ENCODE measurements at places on chromosomes 7 and 10. TPM values are rescaled to one million over a fixed set of nuclear protein-coding genes. Genes with fewer than 3 reads are reported as not detected.

DNA sequence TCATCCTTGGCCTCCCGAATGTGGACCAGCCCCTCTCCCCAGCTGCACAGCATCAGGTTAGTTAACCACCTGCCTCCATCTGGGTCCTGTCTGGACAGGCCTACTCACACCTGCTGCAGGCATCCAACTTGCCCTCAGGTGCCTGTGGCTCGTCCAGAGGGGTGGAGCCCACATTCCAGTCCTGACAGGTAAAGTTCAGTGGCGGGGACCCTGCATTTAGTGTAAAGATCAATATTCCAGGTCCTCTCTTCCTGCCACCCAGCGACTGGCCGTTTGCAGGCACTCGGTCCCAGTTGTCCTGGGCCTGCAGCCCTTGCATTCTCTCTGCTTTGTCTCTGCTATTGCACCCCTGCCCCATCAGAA is 15.0 kb downstream of the HTRA1 start:
- DNase-seq: no peak
- H3K36me3 ChIP-seq: no peaks in the 10 kb centered on the region
- H3K27me3 ChIP-seq: peaks cover 14% of the 10 kb centered on the region
- H3K4me1 ChIP-seq: peaks cover 10% of the 10 kb centered on the region
- H3K27ac ChIP-seq: no peak overlapping the region
- H3K4me3 ChIP-seq: no peak overlapping the region

GRCh38 chr7:6249043-6249442 is 23.4 kb downstream of the CYTH3 start:
- no peak overlapping the region for H3K27ac ChIP-seq
- DNase-seq: no peak
- H3K4me3 ChIP-seq: no peak overlapping the region

GRCh38 chr7:13057462-13058200 is 370.2 kb downstream of the ARL4A start:
- peaks cover 12% of the 10 kb centered on the region for H3K4me1 ChIP-seq
- no peaks in the 10 kb centered on the region for H3K36me3 ChIP-seq
- DNase-seq: no peak
- peak overlapping the region; percentile 24 for H3K27ac ChIP-seq
- H3K27me3 ChIP-seq: no peaks in the 10 kb centered on the region

GRCh38 chr7:115059321-115059720 is 137.4 kb downstream of the MDFIC start:
- H3K27me3 ChIP-seq: no peaks in the 10 kb centered on the region
- no peaks in the 10 kb centered on the region for H3K36me3 ChIP-seq
- DNase-seq: no peak
- H3K27ac ChIP-seq: no peak overlapping the region

DNA sequence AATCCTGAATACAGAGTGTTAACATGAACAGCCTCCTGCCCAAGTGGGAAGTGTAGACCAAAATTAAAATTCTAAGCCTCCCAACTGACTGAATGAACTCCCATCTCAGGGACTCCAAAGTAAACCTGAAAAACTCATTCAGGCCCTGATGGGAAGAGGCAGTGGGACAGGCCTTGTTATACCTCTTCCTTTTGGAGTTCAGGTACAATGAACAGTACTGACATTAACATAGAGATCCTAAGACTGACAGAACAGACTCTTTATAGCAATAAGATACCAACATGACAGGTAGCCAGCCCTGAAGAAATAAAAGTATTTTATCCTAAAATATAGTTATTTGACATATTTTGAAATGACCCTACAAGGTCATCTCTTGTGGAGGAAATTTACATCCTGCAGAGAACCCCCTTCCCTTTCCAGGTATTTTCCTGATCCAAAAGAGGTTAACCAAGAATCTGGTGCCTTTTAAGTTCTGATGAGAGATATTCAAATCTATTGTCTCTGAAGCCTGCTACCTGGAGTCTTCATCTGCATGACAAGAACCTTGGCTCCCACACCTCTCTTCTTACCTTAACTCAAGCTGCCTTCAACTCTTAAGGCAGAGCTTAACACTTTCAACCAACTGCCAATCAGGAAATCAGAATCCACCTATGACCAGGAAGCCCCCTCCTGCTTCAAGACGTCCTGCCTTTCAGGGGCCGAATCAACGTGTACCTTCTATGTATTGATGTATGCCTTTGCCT is 103.3 kb upstream of the PFKP start:
- no peaks in the 10 kb centered on the region for H3K4me1 ChIP-seq
- H3K27ac ChIP-seq: no peak overlapping the region
- peaks cover 4% of the 10 kb centered on the region for H3K27me3 ChIP-seq
- DNase-seq: no peak
- H3K4me3 ChIP-seq: no peak overlapping the region

GRCh38 chr7:156907656-156908055 is 14.7 kb upstream of the LMBR1 start:
- no peak overlapping the region for H3K27ac ChIP-seq
- H3K27me3 ChIP-seq: peaks cover 8% of the 10 kb centered on the region
- no peaks in the 10 kb centered on the region for H3K36me3 ChIP-seq
- no peak overlapping the region for H3K4me3 ChIP-seq
- no peak for DNase-seq

DNA sequence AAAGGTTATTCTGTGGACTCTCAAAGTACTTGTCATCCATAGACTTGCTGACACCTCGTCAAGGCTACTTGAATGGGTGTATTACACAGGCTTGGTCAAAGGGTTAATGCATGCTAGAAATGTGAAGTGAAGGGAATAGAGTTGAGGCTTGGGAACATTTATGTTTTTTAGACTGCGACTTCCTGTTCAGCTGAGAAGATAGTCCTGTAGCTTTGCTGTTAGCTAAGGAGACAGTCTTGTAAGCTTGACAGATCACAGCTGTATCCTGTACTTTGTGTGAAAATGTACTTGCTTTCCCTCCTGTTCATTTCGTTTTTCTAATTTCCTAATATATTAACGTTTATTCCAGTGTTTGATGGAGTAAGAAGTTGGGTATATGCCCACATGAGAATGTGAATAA is 52.1 kb downstream of the ADD3 start:
- no peaks in the 10 kb centered on the region for H3K36me3 ChIP-seq
- peak overlapping the region; percentile 81 for H3K27ac ChIP-seq
- DNase-seq: no peak
- no peak overlapping the region for H3K4me3 ChIP-seq

- peaks cover 11% of the 10 kb centered on the region for H3K27me3 ChIP-seq
- no peak for DNase-seq
- H3K27ac ChIP-seq: no peak overlapping the region
- peaks cover 2% of the 10 kb centered on the region for H3K4me1 ChIP-seq
- H3K36me3 ChIP-seq: no peaks in the 10 kb centered on the region
Measured at GRCh38 chr10:78875331-78875877, 193.4 kb upstream of the ZMIZ1 start.

GRCh38 chr7:70416347-70416985 is 715.5 kb upstream of the GALNT17 start:
- no peak for DNase-seq
- H3K27me3 ChIP-seq: no peaks in the 10 kb centered on the region
- H3K27ac ChIP-seq: no peak overlapping the region
- H3K4me1 ChIP-seq: no peaks in the 10 kb centered on the region
- H3K4me3 ChIP-seq: no peak overlapping the region

- H3K27ac ChIP-seq: no peak overlapping the region
- no peaks in the 10 kb centered on the region for H3K36me3 ChIP-seq
- no peaks in the 10 kb centered on the region for H3K27me3 ChIP-seq
- H3K4me1 ChIP-seq: no peaks in the 10 kb centered on the region
- no peak overlapping the region for H3K4me3 ChIP-seq
- no peak for DNase-seq
Measured at GRCh38 chr10:96260014-96260413, 11.4 kb downstream of the BLNK start.

DNA sequence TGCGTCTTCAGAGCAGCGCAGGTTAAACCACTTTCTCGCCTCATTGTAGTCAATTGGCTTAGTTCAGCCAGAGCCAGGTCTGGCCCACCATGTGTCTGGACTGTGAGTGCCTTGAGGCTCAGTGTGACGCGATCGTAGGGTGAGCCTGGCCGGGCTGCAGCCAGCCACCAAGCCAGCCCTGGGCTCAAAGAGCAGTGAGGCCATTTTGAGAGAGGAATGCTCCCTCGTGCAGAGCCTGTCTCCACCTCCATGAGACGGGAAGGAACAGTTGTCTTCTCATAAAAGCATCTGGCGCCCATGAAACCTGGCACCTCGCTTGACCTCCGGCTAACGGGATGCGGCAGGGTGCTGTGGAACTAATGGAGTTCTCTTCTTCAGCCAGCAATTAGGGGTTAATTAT is 34.5 kb downstream of the LHPP start:
- H3K36me3 ChIP-seq: peaks cover 12% of the 10 kb centered on the region
- no peaks in the 10 kb centered on the region for H3K27me3 ChIP-seq
- DNase-seq: no peak
- no peak overlapping the region for H3K27ac ChIP-seq
- no peak overlapping the region for H3K4me3 ChIP-seq

GRCh38 chr10:1572519-1573333 is 164.6 kb downstream of the ADARB2 start:
- no peak overlapping the region for H3K27ac ChIP-seq
- H3K36me3 ChIP-seq: no peaks in the 10 kb centered on the region
- no peak for DNase-seq

GRCh38 chr7:30366606-30367005 is 82.2 kb downstream of the ZNRF2 start:
- DNase-seq: no peak
- H3K4me1 ChIP-seq: no peaks in the 10 kb centered on the region
- no peak overlapping the region for H3K27ac ChIP-seq
- H3K27me3 ChIP-seq: no peaks in the 10 kb centered on the region
- H3K36me3 ChIP-seq: no peaks in the 10 kb centered on the region
- no peak overlapping the region for H3K4me3 ChIP-seq

DNA sequence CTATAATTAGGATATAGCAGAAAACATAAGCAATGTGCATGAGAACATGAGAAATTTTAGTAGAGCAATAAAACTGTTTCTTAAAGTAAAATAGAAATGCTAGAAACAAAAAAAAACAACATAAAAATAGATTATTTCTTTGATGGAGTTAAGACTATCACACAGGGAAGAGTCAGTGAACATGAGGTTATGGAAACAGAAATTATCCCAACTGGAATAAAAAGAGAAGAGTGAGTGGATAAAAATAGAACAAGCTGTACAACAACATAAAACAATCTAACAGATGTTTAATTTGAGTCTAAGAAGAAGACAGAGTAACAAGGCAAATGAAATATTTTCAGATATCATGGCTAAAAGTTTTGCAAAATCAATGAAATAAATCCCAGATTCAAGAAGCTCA is 7.5 kb upstream of the OR6B1 start:
- DNase-seq: no peak
- H3K36me3 ChIP-seq: no peaks in the 10 kb centered on the region
- H3K27me3 ChIP-seq: peaks cover 12% of the 10 kb centered on the region
- H3K27ac ChIP-seq: no peak overlapping the region

- no peaks in the 10 kb centered on the region for H3K36me3 ChIP-seq
- H3K4me1 ChIP-seq: peaks cover 5% of the 10 kb centered on the region
- no peak overlapping the region for H3K4me3 ChIP-seq
- peaks cover 8% of the 10 kb centered on the region for H3K27me3 ChIP-seq
- H3K27ac ChIP-seq: no peak overlapping the region
Measured at GRCh38 chr10:49654036-49654693, 25.3 kb upstream of the C10orf53 start.

- H3K36me3 ChIP-seq: no peaks in the 10 kb centered on the region
- DNase-seq: no peak
- H3K27me3 ChIP-seq: peaks cover 7% of the 10 kb centered on the region
- H3K4me1 ChIP-seq: no peaks in the 10 kb centered on the region
- no peak overlapping the region for H3K4me3 ChIP-seq
Measured at GRCh38 chr7:97479740-97480290, 252.1 kb upstream of the TAC1 start.

GRCh38 chr7:107103369-107103768 is 58.9 kb downstream of the PRKAR2B start:
- peaks cover 3% of the 10 kb centered on the region for H3K4me1 ChIP-seq
- H3K4me3 ChIP-seq: no peak overlapping the region
- H3K27me3 ChIP-seq: no peaks in the 10 kb centered on the region
- no peaks in the 10 kb centered on the region for H3K36me3 ChIP-seq
- peak; percentile 10 for DNase-seq
- no peak overlapping the region for H3K27ac ChIP-seq

DNA sequence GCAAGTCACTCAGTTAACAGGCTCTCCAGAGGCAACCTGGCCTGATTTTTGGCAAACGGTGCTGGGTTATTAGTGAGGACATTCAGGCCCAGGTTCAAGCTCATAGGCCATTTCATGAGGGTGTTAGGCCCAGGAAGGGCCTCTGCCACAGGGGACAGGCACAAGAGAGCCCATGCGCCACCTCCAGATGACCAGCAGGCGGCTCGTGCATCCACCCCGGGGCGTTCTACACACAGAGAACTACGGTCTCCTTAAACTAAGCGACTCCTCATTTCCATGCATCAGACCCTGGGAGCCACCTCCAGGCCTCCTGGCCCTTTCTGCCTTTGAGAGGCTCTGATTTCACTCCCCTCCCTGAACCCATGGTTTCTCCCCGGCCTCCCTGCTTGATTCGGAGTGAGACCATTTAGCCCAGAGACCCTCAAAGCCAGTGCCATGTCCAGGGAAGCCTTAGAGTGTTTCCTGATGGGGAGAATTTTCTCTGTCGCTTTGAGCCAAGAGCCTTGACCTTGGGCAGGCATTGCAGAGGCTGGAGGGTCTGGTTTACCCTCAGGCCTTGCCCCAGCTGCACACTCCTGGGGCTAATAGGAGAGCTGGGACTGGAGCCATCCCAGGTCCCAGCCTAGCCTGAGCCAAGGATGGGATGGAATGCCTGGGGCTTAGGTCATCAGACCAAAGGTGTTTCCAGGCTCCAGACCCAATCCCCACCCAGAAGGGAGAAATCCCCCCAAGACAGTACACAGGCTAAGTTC is 188.0 kb downstream of the GRID1 start:
- H3K27ac ChIP-seq: no peak overlapping the region
- H3K36me3 ChIP-seq: no peaks in the 10 kb centered on the region
- H3K4me3 ChIP-seq: no peak overlapping the region
- peak; percentile 18 for DNase-seq

DNA sequence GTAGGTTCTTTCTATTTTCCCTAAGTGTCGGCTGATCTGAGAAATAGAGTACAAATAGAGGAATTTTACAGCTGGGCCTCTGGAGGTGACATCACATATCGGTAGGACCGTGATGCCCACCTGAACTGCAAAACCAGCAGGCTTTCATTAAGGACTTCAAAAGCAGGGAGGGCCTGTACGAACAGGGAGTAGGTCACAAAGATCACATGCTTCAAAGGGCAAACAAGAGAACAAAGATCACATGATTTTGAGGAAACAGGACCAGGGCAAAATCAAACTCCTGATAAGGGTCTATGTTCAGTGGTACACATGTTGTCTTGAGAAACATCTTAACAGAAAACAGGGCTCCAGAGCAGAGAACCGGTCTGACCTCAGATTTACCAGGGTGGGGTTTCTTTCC is 88.9 kb downstream of the CNNM2 start:
- no peaks in the 10 kb centered on the region for H3K27me3 ChIP-seq
- peaks cover 4% of the 10 kb centered on the region for H3K36me3 ChIP-seq
- H3K4me1 ChIP-seq: no peaks in the 10 kb centered on the region
- no peak for DNase-seq
- no peak overlapping the region for H3K27ac ChIP-seq

Gene MEPCE
- total RNA-seq: 44.4 TPM

Gene RGR
- total RNA-seq: not detected

Gene GSTO2
- 2.8 TPM for total RNA-seq

Gene UNCX
- total RNA-seq: not detected

Gene WEE2
- total RNA-seq: not detected

Gene GATA3
- 23.5 TPM for total RNA-seq

Gene WNT2
- not detected for total RNA-seq

Gene LIPF
- not detected for total RNA-seq

Gene PNLIPRP3
- total RNA-seq: not detected

Gene SLC26A3
- total RNA-seq: not detected

Gene SLC13A1
- total RNA-seq: not detected
